HS-5 (cell line): ENCODE measurements at places on chromosomes 2 and 18.

DNA sequence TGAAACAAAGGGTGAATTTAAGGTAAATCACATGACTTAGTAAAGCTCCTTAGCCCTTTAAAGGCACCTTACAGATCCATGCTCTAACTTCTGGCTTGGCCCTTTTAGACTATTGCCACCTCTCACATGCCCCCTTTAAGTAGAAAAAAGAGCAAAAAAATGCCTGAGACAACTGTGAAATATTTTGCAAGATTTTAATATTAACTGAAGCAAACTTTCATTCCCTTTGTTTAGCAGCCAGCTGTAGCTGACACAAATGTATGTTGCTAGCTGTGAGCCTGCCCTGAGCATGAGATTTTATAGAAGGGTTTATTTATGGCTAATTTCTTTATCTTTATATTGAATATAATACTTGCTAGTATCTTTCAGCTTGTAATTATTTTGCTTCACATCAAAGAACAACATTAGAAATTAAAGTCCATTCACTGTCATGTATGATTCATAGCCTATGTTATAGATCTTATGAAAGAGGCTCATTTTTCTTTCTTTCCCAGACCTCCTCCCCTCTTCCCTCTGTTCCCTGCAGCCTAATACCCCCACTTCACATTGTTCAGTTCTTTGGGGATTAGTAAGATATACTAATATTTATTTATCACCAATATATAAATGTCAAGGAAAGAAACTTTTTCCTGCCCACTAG lies 637.2 kb upstream of the ZEB2 start:
- DNase-seq, result no peak

DNA sequence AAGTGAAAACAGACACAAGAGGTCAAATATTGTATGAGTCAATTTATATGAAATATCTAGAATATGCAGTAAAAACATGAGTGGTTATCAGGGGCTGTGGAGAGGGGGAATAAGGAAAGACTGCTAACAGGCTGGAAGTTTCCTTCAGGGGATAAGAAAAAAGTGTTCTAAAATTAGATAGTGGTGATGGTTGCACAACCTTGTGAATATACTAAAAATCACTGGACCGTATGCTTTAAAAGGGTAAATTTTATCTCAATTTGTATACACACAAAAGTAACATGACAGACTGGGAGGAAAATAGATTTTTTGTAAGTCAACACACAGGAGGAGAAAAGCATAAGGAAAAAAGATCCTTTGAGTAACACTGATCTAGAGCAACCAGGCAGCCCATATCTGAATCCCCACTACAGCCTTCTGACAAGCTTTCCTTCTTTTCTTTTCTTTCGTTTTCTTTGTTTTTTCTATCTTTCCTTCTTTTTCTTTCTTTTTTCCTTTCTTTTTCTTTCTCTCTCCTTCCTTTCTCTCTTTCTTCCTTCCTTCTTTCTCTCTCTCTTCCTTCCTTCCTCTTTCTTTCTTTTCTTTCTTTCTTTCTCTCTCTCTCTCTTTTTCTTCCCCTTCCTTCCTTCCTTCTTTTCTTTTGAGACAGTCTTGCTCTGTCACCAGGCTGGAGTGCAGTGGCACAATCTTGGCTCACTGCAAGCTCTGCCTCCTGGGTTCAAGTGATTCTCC lies 95.4 kb downstream of the AAK1 start:
- DNase-seq, result no peak

- no peak for DNase-seq
Measured at GRCh38 chr2:26692897-26693849, 651 bp downstream of the KCNK3 start.

DNA sequence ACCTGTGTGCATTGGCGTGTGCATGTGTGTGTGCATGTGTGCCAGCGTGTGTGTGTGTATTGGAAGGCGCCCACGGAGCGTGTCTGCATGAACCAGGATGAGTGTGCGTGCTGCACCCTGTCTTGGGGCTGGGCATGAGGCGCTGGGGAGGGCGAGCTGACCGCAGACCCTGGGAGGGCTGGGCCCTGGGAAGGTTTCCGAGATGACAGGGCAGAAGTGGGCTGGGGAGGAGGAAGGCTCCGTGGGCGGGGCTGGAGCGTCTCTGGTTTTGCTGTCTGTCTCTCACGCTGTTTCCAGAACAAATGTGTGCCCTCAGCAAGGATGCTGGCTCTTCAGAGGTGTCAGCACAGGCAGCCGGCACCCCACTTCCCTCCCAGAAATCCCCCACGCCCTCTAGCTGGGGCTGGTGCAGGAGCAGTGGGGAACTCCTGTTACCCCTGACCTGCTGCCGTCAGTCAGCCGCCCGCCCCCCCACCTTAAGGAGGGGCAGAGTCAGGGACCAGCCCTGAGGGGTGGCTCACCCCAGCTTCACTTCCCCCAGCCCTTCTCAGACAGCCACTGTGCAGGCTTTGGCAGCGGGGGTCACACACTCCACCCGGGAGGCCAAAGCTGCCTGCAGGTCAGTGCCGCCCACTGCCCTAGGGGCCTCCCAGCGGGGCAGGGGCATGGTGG lies at the start of gene GPR35:
Gene GPR35, plus strand, starts transcription at position 531 of the 672 bp plus-strand sequence. CDS start 4,473 bp downstream, outside the sequence.
- DNase-seq, result no peak

- no peak for DNase-seq
Measured at GRCh38 chr18:57267368-57267925, 84.9 kb upstream of the ST8SIA3 start.
